ENCODE measurements at places on chromosomes 11 and 22. TPM values are rescaled to one million over a fixed set of nuclear protein-coding genes. Genes with fewer than 3 reads are reported as not detected.

- DNase-seq = no peak
Observed at GRCh38 chr11:44928144-44928543, 22.5 kb downstream of the TP53I11 start.

DNA sequence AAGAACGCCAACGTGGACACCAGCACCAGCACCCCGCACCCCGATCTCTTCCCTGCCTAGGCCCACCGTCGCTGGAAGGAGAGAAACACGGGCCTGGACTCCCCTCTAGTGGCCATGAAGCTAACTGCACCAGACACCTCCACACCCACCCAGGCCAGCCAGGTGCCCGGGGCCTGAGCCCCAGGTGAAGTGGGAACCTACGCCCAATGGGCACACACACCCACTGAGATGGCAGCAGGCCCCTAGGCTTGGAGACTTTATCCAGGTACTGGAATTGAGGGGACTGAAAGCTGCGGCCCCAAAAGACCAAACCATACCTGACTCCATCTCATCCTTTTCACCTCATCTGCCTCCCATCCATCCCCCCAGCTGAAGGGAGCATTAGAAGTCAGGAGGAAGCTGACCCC, 81.0 kb downstream of the BUD13 start:
- peak; percentile 26 for DNase-seq

DNA sequence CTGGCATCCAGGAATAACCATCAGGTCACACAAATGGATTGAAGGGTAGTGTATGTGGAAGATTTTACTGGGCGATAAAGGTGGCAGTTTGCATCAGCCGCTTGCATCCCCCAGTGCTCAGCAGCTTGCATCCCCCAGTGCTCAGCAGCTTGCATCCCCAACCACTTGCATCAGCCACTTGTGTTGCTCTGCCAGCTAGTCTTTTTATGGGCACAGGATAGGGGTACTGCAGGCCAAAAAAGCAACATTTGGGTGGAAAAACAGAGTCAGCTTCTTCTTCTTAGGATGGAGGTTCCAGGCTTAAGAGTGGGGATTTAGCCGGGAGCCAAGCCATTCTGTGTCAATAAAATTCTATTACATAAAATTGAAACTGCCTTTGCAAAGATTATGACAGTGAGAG, 23.2 kb upstream of the FEZ1 start:
- no peak for DNase-seq

GRCh38 chr11:121696177-121696871, 243.6 kb upstream of the SORL1-AS1 start:
- peak; percentile 27 for DNase-seq

DNA sequence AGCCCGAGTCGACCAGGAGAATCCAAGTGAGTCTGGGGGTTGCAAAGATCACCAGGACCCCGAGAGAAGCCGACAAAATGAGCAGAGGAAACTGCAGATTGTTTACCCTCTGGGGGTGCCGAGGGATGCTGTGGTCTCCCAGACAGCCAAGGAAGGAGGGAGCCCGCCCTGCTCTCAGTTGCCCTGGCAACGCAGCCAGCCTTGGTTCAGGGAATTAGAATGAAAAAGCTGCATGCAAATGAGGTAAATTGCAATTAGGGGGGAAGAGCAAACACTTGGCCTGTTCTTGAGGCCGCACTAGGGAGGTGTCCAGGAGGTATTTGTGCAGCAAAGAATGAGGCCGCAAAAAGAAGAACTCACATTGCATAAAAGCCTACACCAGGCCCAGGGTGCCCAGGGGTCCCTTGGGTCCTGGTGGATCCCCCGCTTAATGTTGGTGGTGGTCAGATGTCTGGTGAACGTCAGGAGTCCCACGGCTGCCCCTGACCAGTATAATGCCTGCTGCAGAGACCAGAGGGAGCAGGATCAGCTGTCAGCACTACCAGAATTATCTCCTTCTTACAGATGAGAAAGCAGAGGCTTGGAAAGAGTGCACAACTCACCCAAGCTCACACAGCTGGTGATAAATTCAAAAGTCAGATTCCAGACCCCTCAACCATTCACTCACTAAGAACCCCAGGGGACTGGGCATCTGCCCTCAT, 40.3 kb upstream of the ATXN10 start:
- no peak for DNase-seq

DNA sequence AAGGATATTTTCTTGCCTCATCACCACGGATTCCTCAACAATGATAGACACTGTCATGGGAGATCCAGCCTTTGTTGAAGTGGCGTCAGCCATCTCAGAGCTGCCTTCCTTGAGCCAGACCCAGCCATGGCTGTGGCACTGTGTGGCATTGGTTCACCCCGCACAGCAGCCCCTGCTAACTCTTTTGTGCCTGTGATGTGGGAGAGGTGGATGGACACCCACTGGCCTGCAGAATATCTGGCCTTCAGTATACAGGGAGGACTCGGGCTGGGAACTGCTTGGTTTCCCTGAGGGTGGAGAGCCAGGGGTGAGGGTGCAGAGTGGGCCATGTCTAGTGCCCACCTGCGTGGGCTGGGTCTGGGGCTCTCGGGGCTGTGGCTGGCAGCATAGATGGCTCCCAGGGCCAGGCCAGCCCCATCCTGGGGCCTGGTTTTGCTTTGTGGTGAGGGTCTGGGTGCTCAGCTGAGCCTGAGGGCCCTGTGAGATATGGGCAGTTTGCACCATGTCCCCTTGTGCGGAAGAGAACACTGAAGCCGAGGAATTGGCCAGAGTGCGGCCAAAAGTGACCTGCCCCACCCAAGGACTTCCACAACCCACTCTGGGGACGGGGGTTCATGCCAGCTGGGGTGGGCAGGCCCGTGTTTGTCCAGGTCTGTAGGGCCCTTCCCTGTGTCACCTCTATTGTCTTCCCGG, 6.1 kb downstream of the CLDN5 start:
- no peak for DNase-seq

- peak; percentile 35 for DNase-seq
Observed at GRCh38 chr11:27882066-27882697, 181.9 kb upstream of the BDNF start.

- no peak for DNase-seq
Observed at GRCh38 chr11:71198141-71198822, 54.1 kb downstream of the SHANK2 start.

Gene ACTN3
- total RNA-seq = not detected

Gene TBX10
- not detected for total RNA-seq

Gene WNT11
- not detected for total RNA-seq

Gene MFRP
- 0.08 TPM for total RNA-seq

Measured in fibroblast of the aortic adventitia (primary cell).